ENCODE measurements at places on chromosomes 3 and 15. TPM values are rescaled to one million over a fixed set of nuclear protein-coding genes. Genes with fewer than 3 reads are reported as not detected.
A peak's percentile ranks its signal among the peaks of the same experiment; 100 is the strongest.

DNA sequence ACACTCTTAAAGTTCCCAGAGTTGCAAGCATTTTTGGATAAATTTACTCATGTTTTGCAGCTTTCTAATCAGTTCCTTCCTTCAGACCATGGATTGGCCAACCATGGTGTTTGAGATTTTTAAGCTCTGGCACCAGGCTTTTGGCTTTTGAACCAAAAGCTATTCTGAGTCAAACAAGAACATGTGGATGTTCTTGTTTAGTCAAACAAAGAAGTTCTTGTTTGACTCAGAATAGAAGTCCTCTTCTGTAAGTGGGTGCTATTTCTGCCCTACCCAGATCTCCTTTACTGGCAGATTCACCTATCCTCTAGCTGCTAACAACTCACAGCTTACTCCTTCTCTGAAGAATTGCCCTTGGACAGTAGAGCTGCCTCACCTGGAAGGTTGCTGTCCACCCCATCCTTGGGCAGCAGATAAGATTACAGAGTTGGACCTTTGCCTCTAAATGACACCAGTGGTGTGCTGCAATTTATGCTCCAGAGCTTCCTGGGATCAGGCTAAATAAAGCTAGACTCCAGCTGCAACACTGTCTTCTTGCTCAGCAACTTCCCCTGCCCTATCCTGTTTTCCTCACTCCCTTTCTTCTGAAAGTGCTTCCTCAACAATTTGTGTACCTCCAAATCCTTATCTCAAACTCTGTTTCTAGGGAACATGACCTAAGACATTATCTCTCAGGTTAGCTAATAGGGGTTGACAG, 65.6 kb downstream of the COL6A6 start:
- no peaks in the 10 kb centered on the region for H3K36me3 ChIP-seq
- H3K4me1 ChIP-seq: no peaks in the 10 kb centered on the region
- H3K27ac ChIP-seq: no peak overlapping the region

- peaks cover 6% of the 10 kb centered on the region for H3K36me3 ChIP-seq
- DNase-seq: no peak
- peaks cover 9% of the 10 kb centered on the region for H3K4me1 ChIP-seq
- H3K4me3 ChIP-seq: no peak overlapping the region
- H3K27me3 ChIP-seq: no peaks in the 10 kb centered on the region
Observed at GRCh38 chr3:58116161-58116955, 94.4 kb downstream of the DNASE1L3 start.

- DNase-seq: no peak
- H3K36me3 ChIP-seq: peaks cover 6% of the 10 kb centered on the region
- H3K4me1 ChIP-seq: no peaks in the 10 kb centered on the region
- no peak within 1 kb of the TSS for H3K4me3 ChIP-seq
Observed at GRCh38 chr3:137764001-137764433, at the start of gene SOX14. Gene SOX14, plus strand, starts transcription at chr3:137764315. Its CDS starts 470 bp downstream, at chr3:137764785.

GRCh38 chr3:120052677-120053076, 41.6 kb downstream of the GSK3B start:
- no peaks in the 10 kb centered on the region for H3K27me3 ChIP-seq
- H3K27ac ChIP-seq: peak overlapping the region; percentile 4
- no peak for DNase-seq
- peaks cover 8% of the 10 kb centered on the region for H3K36me3 ChIP-seq

DNA sequence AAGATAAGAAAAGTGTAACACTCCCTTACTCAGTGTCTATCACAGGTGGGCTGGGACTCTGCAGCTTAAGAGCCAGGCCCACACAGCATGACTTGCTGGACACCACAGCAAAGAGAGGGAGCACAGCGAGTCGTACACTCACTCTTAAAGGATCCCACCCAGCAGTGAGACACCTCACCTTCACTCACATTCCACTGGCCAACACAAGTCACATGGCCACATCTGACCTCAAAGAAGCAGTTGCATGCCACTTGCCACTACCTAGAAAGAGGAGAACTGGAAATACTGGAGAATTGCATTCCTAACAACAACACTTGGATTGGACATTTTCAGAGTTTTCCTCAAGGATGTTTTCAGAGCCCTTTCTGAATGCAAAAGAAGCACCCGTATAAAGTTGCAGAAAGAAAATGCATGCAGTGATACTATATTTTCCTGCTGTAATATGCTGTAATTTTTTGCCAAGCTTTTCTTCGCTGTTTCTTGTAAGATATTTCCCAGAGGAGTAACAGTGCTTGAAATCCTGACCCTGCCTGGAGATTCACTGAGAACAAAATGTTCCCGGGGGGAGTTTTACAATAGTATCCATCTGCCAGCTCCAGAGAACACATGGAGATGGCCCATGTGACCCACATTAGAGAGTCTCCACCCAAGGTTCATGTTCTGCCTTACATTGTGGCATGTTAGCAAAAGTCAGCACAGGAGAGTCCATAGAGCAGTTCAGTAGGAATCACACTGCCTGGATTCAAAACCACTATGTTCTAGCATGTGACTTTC, 42.2 kb downstream of the TRIM42 start:
- H3K27ac ChIP-seq: no peak overlapping the region
- no peak overlapping the region for H3K4me3 ChIP-seq
- no peaks in the 10 kb centered on the region for H3K4me1 ChIP-seq
- DNase-seq: no peak

GRCh38 chr15:44718927-44719292, 7.6 kb downstream of the B2M start:
- no peaks in the 10 kb centered on the region for H3K27me3 ChIP-seq
- H3K27ac ChIP-seq: peak overlapping the region; percentile 99
- H3K4me1 ChIP-seq: peaks cover 85% of the 10 kb centered on the region
- H3K4me3 ChIP-seq: peak overlapping the region; percentile 96
- DNase-seq: no peak

DNA sequence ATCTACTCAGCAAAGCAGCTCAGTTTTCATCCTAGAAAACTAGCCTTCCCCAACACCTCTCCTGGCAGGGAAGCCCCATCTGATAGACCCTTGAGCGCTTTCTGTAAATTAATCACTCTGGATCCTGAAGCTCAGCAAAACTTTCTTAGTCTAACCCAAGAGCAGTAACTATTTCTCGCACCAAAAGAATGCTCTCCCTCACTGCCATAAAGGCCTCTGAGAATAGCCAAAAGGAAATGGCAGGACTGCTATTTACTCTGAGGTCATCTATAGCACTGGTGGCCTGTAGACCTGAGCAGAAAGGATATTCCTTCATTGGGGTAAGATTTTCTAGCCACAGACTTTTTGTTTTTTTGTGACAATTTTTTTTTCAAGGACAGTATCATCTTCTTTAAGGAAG, 345.8 kb upstream of the ADAMTS9 start:
- H3K27me3 ChIP-seq: no peaks in the 10 kb centered on the region
- H3K27ac ChIP-seq: no peak overlapping the region
- H3K4me3 ChIP-seq: no peak overlapping the region

- no peak overlapping the region for H3K4me3 ChIP-seq
- H3K27me3 ChIP-seq: peaks cover 6% of the 10 kb centered on the region
- no peak for DNase-seq
- peaks cover 7% of the 10 kb centered on the region for H3K4me1 ChIP-seq
- H3K36me3 ChIP-seq: no peaks in the 10 kb centered on the region
Observed at GRCh38 chr3:67329358-67329757, 325.1 kb downstream of the SUCLG2 start.

DNA sequence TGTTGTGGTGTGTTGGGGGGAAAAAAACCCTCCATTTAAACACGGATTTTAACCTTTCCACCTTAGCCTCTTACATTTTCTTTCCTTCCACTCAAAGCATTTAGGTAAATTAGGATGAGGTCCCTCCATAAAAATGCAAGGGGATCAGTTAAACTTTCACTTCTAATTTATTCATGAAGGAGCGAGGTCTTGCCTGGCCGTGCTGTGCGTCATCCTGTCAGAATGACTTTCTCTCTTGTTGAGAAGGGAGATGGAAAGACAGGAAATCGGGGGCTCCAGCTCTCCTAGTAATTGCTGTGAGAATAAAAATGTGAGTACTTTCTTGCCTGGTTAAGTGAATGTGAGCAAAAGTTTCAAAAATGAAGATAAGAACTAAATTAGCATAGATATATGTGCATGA, 962.3 kb upstream of the NR2F2 start:
- no peak for DNase-seq
- no peak overlapping the region for H3K27ac ChIP-seq
- H3K4me3 ChIP-seq: no peak overlapping the region

The RTP3 gene
- not detected for total RNA-seq

The RASGRP1 gene
- total RNA-seq: 241 TPM

The GOLGA6D gene
- not detected for total RNA-seq

The IMPG2 gene
- 0.25 TPM for total RNA-seq

The GPR176 gene
- 0.14 TPM for total RNA-seq

The FBXO40 gene
- total RNA-seq: not detected

The DOCK3 gene
- total RNA-seq: 1.3 TPM

The ALDH1L1 gene
- not detected for total RNA-seq

The LYZL4 gene
- not detected for total RNA-seq

The ANKUB1 gene
- total RNA-seq: not detected

The ADAMTS17 gene
- total RNA-seq: 0.31 TPM
